ENCODE measurements at places on chromosomes 2 and 18.

GRCh38 chr2:17729880-17730279 lies 23.7 kb downstream of the SMC6 start:
- DNase-seq, result no peak

DNA sequence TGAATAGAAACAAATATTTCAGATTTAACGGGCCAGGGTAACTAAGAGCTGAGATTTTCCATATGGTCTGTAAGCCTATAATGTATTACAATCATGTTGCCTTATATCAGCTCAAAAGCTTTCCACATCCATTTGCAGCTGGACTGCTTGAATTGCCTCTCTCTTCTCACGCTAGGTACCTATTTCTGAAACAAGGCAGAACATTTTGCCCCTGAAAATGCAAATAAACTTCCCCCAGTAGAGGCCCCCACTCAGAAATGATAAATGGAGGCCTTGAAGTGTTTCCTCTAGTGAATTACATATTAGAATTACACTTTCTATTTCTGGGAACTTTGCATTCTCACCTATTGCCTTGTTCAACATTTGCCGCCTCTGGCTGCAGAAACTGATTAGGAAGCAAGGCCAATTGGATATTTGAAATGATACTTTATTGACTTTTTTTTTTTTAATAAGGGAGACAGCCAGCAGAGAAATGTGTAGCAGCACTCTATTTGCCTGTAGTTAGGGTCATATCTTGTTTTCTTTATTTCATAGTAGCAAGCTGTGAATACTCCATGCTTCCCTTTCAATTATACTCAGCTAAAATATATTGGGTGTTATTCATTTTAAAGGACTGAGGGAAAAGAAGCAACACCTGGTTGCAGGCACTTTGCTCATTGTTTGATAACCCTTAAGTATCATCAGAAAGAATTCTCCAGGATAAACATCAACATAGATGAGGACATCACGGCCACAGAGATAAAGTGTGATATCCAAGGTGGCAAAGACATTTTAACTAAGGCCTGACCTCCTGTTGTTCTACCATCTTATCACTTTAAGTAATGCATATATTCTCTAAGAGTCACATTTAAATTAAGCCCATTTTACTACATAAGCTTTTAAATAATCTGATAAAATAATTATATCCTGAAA lies 505.5 kb downstream of the LRRTM4 start:
- DNase-seq, result no peak

GRCh38 chr2:157359628-157360027 lies 34.0 kb upstream of the ERMN start:
- DNase-seq, result no peak

DNA sequence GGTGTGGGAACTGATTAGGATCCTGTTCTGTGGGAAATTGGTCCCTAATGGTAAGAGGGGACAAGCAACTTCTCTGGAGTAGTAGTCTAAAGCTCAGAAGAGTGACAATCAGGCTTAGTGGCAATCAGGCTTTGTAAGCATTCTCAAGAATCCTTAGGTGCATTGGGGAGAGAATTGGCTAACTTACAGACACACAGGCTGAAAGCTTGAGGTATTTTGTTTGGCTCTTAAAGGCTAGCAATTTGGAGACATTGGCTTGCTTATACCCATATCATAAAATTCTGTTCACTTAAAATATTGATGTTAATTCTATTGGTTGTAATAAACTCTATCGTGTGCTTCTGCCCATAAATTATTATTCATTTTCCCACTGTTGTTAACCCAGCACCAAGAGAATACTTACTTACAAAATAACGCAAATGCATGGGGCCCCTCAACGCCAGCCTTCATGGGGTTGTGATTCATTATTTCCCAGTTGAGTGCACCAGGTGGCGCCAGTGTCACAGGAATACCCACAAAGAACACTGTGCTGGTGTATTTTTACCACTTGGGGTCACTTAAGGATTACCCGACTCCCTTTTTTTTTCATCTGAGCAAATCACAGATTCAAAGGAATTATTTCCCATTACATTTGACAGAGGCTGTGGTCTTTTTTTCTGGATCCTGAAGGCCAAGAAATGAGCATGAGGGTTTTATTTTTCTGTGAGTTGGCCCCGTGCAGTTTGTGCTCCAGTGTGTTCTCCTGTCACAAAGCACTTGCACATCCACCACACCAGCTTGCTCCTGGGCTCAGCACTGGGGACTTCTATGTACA lies 45.5 kb downstream of the DDX1 start:
- peak; percentile 7 for DNase-seq

DNA sequence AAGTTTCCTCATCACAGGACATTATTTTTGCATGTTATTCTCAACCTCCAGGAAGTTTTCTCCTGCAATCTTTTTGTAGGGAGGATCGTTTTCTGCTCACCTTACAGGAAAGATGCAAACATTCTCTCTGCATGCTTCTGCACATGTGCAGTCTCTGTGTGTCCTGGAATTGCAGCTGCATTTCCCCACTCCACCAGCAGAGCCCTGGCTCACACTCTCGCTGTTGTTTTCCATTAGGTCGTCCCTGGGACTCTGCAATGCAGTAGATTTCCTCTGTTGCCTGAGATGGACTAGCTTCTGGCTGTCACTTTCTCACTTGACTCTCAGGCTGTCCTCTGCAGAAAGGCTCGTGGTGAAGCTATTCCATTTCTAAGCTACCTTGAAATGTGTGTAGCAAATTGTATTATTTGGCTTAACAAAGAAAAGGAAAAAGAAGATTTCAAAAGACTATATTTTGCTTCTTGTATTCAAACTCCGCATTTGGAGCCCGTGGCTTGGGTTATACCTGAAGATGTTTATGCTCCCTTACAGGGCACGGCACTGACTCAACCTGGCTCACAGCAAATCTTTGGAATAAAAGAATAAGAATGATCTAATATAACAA lies 346.7 kb downstream of the RAD51AP2 start:
- DNase-seq, result no peak

- DNase-seq, result no peak
Observed at GRCh38 chr2:19894134-19894792, 7.5 kb downstream of the TTC32 start.

DNA sequence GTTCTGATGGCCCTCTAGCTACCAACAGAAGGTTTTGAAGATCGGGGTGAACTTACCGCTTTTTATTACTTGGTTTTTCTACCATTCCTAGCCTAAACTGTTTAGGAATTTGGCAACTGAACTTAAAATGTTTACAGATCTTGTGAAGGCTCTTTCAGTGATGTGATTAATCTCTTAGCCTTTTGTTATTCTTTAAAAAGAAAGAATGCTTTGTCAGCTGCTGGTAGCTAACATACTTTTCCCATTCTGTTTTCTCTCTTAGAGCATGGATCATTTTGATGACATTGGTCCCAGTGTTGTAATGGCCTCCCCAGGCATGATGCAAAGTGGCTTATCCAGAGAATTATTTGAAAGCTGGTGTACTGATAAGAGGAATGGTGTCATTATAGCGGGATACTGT lies 18.1 kb downstream of the CPSF3 start:
- no peak for DNase-seq

DNA sequence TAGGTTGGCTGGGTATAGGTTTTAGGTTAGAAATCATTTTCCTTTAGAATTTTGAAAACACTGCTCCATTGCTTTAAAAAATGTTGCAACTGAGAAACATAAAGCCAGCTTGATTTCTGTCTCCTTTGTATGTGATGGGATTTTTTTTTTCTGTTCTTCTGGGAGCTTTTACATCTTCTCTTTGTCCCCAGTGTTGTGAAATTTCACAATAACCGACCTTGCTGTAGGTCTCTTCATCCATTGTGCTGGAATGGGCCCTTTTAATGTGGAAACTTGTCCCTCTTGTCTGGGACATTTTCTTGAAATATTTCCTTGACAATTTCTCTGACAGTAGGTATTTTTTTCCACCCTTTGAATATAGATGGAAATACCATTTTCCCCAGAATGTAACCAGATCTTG lies 44.0 kb upstream of the LAPTM4A start:
- DNase-seq, result no peak

- DNase-seq, result no peak
Observed at GRCh38 chr18:58542426-58543159, 86.3 kb downstream of the ALPK2 start.

DNA sequence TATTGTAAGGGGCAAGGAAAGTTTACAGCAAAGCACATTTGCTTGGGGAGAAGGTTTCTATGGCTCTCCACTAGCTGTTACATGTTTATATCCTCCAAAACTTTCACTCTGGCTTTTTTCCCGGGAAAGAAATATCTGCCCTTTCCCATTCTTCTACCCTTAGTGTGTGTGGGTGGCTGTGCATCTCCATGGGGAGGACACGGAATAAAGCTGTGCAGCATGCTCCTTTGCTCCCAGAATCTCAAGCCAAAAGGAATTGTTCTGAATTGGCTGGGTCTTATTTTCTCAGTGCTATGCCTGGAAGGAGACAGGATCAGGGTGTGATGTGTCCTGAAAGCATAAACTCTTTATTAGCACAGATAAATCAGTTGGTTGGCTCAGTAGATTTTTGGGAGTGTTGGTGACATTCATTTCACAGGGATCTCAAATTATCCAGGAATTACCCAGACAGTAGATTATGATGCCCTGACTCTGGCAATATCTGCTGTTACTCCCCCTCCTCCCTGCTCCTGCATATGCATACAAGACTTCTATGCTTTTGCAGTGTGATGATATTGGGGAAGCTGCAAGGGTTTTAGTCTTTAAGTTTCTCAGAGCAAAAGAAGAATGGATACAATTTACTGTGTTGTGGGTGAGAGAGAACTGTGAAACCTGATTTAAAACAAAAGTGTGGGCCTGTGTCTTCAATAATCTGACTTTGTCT lies 63.1 kb downstream of the PARD3B start:
- no peak for DNase-seq

- no peak for DNase-seq
Observed at GRCh38 chr2:69253112-69253511, 133.9 kb downstream of the GFPT1 start.

- no peak for DNase-seq
Observed at GRCh38 chr2:29259221-29259620, 144.0 kb downstream of the CLIP4 start.

GRCh38 chr2:173881461-173881860 lies 83.7 kb downstream of the SP3 start:
- no peak for DNase-seq

GRCh38 chr2:233852056-233852455 lies 2.3 kb downstream of the HJURP start:
- no peak for DNase-seq

DNA sequence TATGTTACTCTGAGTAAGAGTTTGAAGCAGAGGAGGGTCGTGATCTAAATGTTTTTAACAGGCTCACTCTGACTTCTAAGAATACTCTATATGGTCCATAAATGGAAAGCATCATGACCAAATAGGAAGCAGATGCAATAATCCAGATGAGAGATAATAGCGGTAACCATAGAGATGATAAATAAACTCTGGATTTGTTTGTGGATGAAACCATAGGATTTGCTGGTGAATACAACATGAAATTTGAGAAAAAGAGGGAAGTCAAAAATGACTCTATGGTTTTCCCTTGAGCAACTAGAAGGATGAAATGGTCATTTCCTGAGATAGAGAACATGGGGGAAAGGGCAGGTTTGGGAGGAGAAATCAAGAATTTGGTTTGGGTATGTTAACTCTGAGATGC lies 3.9 kb downstream of the HEATR5B start:
- no peak for DNase-seq

- DNase-seq, result no peak
Observed at GRCh38 chr2:235693279-235693678, 199.4 kb downstream of the AGAP1 start.

DNA sequence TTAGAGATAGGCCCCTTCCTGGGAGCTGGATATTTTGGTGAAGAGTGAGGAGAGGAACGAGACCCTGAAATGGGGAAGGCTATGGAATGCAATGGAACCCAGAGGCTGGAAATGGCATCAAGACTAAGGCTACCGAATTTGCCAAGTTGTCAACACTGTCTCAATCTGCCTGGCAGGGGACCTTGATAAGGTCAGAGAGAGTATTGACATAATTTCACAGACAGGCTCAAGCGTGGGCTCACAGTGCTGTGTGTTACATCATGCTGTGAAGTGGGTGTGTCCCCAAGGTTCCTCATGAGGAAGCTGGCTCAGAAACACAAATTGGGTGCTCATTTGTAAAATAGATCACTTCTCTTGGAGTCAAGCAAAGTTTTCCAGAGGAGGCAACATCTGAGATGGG lies 51.8 kb upstream of the CYRIA start:
- DNase-seq, result no peak

- DNase-seq, result no peak
Observed at GRCh38 chr2:231007286-231008098, 11.6 kb downstream of the SPATA3 start.

DNA sequence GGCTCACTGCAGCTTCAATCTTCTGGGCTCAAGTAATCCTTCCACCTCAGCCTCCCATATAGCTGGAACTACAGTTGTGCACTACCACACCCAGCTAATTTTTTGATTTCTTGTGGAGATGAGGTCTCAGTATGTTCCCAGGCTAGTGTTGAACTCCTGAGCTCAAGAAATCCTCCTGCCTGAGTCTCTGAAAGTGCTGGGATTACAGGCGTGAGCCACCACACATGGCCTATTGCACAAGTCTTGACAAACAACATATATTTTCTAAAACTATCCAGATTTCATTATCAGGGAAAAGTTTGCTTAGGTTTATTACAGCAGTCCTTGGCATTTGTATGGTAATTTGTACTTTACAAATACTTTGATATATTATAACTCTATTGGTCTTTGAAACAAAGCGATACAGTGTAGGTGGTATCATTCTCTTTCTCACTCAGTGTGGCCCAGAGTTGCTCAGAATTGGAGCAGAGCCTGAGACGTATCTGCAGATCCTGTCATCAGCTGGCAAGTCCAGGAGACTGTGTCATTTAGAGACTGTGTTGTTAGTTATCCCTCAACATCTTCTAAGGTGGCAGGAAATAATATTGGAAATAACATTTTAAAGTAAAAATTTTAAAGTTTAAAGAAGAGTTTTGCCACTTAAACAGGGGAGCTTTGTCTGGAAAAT lies 41.4 kb downstream of the PDK1 start:
- no peak for DNase-seq

GRCh38 chr2:144904612-144905011 lies 384.7 kb upstream of the ZEB2 start:
- no peak for DNase-seq

- no peak for DNase-seq
Observed at GRCh38 chr2:170177950-170178781, at the start of gene MYO3B. MYO3B (plus strand) TSS chr2:170178147; CDS start chr2:170178288, 141 bp downstream.

DNA sequence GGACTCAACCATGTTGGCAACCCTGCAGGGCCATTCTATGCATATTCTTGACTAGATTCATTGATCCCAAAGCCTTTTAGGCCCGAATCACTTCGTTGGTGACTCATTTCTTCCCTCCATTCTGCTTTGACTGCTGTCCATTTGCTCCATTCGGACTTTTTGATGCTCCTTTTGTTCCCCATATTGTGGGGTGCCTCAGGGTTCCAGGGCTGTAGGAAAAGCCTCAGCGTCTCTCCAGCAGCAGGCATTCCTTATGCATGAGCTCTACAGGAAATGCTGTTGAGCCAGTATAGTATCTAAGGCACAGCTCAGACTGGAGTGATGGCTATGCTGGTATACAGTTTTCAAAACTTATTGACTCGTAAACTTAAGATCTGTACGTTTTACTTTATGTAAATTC lies 292.6 kb downstream of the PRKCE start:
- DNase-seq, result no peak

- DNase-seq, result no peak
Observed at GRCh38 chr2:208990716-208991115, 433.1 kb upstream of the MAP2 start.

GRCh38 chr2:145524836-145525235 lies 1004.9 kb upstream of the ZEB2 start:
- DNase-seq, result no peak

All from stimulated activated CD8-positive, alpha-beta memory T cell treated with anti-CD3 and anti-CD28 coated beads, Interleukin-7, amount 100 ng/mL, for 24 hours (primary cell).